ENCODE measurements at places on chromosomes 12 and 14.

GRCh38 chr12:16118586-16118985 lies 158.9 kb downstream of the SLC15A5 start:
- DNase-seq, result no peak

- no peak for DNase-seq
Measured at GRCh38 chr12:115294453-115295133, 610.6 kb upstream of the TBX3 start.

- DNase-seq, result no peak
Measured at GRCh38 chr14:90511795-90512328, 115.0 kb downstream of the CALM1 start.

GRCh38 chr12:87302126-87302745 lies 727.0 kb downstream of the C12orf50 start:
- DNase-seq, result no peak

All from stimulated activated CD4-positive, alpha-beta T cell treated with anti-CD3 and anti-CD28 coated beads, Interleukin-1b, Interleukin-23, amount 100 ng/mL, for 1 hour (primary cell).